Stromal cell of bone marrow (primary cell): ENCODE measurements at places on chromosomes 5 and 9.

GRCh38 chr5:149961957-149962409, 1.4 kb downstream of the SLC26A2 start:
- peak; percentile 38 for DNase-seq

- DNase-seq: no peak
Measured at GRCh38 chr5:160033546-160034252, 24.8 kb downstream of the TTC1 start.

DNA sequence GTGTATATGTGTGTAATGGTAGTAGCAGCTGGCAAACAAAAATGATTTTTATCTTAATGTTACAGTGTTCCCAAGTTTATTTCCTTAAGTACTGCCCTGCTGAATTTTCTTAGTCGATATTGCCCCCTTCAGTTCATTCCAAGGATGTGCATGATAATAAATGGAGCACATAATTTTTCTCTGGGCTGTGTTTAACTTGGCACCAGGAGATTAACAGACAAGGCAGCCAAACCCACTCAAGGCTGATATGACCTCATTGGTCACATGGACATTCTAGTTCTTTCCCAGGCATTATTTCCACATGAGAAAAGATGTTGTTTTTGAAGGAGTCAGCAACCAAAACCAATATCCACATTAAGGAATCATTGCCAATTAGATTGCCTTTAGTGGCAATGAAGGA, 61.8 kb downstream of the COX7C start:
- DNase-seq: peak; percentile 91

GRCh38 chr5:162323466-162323865, 255.9 kb downstream of the GABRG2 start:
- DNase-seq: no peak

GRCh38 chr9:90925581-90926257, 124.1 kb downstream of the SYK start:
- peak; percentile 40 for DNase-seq
